ENCODE measurements at places on chromosomes 5 and 9.

- no peak for DNase-seq
These were observed 111.0 kb downstream of the NDUFS4 start for GRCh38 chr5:53671447-53671846.

DNA sequence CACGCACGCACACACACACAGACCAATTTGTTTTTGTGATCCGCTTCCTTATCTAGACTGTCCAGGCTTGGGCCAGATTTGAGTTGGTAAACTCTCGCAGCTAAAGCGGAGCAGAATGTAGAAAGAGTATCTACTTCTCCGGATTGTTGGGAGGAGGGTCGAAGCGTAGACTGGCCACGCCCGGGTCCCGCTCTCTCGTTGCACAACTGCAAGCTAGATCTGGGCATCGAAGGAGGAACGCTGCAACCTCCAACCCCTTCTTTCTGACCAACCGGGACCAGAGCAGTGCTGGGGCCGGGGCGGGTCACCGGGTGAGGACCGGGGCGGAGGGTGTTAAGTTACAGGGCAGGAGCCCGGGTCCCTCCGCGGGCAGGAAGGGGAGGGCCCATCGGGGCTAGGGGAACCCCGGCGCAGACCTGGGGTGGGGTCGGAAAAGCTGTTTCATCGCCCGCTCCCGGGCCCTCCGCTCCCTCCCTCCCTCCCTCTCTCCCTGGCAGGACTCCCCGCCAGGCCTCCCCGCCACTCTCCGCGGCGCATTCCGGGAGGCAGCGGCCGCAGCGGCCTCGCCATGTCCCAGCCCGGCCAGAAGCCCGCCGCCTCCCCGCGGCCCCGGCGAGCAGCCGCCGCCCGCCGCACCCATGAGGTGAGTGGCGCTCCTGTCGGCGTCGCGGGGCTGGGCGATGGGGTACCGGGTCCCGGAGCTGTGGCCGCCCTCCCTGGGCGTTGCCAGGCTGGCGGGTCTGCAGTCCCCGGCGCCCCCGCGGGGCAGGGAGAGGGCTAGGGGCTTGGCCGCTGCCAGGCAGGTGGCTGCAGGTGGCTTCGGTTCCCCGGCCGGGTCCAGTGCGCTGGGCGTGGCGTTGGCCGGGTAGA, at the start of gene CAST:
TSS of gene CAST (plus strand) at position 522 of the 870 bp plus-strand sequence. CDS start at position 569, 47 bp downstream.
- peak; percentile 66 for DNase-seq

GRCh38 chr9:19156805-19157204, 29.5 kb upstream of the PLIN2 start:
- DNase-seq, result no peak

- DNase-seq, result no peak
These were observed 2.5 kb downstream of the CD14 start for GRCh38 chr5:140630292-140631035.

- no peak for DNase-seq
These were observed 268.2 kb downstream of the MAST4 start for GRCh38 chr5:66864240-66864884.

GRCh38 chr9:135914921-135915320, 7.6 kb upstream of the CAMSAP1 start:
- no peak for DNase-seq

DNA sequence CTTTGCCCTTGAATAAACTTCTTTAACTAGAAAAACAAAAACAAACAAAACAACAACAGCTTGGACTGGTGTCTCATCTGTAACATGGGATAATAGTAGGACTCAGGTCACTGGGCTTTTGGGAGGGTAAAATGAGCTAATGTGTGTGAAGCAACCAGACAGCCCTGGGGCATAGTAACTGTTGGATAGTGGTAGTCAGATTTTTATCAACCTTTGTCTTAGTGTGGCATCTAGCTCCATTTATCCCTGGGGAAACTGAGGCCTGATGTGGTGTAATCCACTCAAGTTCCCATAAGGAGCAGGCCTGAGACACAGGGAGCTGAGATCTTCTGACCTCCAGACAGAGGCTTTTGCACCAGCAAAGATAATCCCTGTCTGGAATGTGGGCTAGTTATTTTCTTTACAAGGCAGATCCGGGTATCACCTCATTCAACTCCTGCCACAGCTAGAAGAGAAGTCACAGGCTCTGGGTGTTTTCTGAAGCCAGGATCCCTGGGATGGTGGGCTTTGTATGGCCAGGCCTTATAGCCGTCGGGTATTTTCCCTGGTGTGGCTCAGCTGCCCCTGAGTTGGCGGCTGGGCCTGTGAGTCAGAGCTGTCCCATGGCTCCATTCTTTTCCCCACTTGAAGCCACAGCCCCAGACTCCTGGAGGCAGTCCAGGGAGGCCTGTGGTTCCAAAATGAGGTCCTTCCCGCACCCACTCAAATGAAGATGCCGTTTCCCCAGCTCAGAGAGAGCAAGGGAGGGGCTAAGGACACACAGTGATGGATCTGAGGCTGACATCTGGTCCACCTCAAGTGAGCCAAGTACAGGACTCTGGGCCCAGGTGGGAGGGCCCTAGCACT, 26.1 kb upstream of the CSF1R start:
- DNase-seq, result peak; percentile 81

- DNase-seq, result no peak
These were observed 128.4 kb downstream of the SNX18 start for GRCh38 chr5:54645882-54646355.

DNA sequence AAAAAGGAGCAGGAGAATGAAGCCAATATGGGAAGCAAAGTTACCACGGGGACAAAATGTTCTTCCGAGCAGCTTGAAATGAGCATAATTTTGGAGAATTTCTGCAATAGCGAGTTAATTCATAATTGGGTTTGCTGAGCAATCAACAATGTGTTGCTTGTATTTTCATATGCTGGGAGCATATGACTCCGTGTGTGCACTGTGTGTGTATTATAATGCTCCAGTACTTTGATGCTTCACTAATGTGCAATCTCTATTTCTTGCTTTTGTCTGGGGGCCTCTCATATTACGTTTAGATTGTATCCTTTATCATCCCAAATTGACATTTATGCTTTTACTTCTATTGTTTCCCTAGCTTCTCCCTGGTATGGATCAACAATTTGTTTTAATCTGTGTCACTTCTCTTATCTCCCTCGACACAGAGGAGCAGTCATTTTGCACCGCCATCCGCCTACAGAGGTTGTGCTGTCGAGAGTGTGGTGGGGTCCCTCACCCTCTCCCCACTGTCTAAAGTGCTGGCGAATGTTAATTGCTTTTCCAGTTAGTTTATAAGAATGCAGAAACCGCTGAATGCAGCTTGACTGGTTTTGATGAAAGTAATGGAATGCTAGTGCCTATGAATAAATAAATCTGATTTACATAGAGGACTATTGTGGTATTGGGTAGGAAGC, 372.5 kb upstream of the WWC1 start:
- no peak for DNase-seq

GRCh38 chr9:83146325-83146724, 83.4 kb upstream of the RASEF start:
- no peak for DNase-seq

GRCh38 chr5:170974461-170974860, 112.6 kb downstream of the RANBP17 start:
- no peak for DNase-seq

- peak; percentile 21 for DNase-seq
These were observed 40.0 kb upstream of the ARSB start for GRCh38 chr5:79025054-79025472.

DNA sequence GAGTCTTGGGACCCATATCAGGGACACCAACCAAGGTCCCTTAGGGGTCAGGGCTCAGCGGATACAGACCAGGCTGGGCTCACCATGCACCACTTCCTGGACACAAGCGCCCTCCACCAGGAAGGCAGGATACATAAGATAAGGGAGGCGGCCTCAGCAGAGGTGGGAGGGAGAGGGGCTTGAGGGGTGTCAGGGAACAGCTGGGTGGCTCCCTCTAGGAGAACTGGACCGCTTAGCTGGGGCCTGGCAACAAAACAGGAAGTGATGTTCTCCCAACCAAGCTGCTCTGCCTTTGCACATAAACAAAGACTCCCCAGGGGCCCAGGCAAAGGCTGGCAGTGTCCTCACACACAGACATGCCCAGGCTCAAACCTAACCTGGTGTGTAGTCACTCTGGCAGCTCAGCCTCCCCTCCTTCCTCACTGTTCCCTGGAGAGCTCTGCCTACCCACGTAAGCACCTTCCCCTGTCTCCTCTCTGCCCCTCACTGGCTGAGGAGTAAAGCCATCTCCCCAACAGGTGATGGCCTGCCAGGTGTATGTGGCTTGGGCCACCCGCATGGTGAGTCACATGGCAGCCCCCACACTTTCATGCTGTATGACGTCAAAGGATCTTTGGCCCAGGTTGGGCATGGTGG, 5.8 kb upstream of the BICD2 start:
- DNase-seq, result no peak

DNA sequence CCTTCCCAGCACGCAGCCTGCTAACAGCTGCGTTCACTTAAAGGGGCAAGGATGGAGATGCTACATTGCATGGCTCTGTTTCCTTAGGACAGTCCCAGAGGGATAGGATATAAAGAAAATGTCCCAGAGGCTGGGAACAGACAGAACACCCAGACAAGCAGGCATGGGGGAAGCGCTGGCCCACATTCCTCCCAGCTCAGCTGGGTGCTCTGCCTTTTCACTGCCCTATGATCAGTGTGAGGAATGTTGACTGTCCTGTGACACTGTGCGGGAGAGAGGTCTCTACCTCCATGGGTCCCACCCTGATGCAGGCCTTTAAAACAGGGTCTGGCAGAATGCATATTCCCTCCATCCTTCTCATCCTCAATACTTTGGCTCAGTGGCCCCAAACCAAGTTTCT, 459.4 kb upstream of the DMAC1 start:
- DNase-seq, result no peak

DNA sequence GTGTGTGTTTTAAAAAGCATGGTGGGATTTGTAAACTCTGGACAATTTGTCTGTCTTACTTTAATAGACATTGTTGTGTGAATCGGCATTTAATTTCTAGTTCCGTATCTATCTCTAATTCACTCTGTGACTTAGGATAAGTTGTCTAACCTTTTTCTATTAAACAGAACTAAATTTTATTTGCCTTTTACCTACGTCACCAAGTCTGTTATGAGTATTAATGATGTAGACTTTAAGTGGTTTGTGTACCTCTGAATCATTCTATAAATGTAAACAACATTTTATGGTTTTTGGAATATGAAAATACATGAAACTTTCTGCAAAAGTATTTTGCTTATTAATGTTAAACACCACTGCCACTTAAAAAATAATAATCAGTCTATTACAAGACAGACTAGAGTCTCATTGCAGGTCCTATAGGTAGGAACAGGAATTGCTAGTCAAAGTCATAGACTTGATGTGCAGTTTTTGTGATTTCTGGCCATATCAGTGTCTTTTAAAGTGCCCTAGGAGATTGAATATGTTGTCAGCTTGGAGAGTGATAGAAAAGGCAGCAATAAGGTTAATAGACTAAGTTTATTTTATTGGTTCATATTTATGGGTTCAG, 5.6 kb downstream of the RBM27 start:
- no peak for DNase-seq

DNA sequence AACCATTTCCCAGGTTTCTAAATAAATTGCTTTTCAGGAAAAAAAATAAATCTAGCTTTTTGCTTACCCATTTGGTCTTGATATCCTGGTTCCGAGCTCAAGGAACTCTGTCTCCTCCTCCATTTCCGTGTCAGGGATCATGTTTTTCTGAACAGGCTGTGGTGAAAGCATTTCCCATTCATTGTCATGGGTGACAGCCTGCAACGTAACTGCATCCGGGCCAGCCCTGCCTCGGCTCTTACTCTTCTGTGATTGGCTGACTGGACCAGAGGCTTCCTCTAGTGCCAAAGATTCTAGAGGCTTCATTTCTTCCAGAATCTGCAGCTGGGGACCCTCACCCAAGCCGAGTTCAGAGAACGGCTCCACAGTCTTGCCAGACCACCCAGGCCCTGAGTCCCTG, 61.0 kb upstream of the PCA3 start:
- no peak for DNase-seq

DNA sequence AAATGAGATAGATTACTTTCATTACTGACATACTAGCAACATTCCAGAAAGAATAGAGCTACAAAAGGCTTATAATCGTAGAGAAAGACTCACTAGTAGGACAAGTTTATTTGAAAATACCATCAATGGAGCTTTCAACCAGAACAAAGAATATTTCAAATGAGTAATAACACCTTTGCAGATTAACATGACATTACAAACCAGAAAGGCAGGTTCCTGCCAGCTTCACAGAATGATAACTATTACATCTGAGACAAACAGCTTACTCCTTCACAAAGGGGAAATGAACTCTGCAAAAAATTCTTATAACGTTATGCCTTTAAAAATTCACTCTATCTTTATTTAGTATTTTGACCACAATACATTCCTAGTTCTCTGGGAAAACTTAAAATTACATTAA, 103.1 kb downstream of the EPB41L4A start:
- DNase-seq, result no peak

DNA sequence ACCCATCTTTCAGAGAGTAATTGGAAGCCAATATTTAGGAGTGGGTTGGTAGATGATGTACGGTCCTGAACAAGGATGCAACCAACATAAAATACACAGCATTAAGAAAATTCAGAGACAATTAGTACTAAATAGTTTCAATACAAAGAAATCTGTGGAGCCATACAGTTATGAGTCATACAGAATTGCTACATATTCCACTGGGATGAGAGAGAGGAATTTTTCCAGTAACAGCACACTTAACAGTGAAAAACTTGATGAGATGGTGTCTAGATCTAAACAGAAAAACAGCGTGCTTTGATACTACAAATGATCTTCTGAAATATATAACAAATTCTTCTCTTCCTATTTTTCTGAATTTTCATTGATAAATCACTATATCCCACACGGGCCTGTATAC, 1999.3 kb upstream of the CDH9 start:
- no peak for DNase-seq

GRCh38 chr9:95770653-95771131, 104.8 kb upstream of the ERCC6L2 start:
- no peak for DNase-seq

DNA sequence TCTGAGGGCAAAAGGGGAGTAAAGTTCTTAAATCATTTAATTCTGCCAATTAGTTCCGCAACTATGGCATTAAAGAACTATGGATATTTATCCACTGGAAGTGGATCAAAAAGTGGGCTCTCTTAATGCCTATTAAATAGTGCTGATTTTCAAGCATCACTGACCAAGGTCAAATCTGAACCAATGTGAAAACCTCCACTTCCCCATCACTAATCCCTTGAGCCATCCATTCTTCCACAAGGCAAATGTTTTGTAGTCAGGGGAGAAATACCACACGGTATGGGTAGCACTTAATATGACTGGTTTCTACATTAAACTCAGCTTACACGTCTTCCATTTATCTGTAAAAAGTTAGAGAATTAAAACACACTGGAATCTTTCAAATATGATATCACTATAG, 57.6 kb downstream of the MLLT3 start:
- no peak for DNase-seq

GRCh38 chr5:34011536-34011935, 3.7 kb upstream of the AMACR start:
- DNase-seq, result no peak

GRCh38 chr5:17077440-17078233, 139.8 kb upstream of the BASP1 start:
- DNase-seq, result no peak

DNA sequence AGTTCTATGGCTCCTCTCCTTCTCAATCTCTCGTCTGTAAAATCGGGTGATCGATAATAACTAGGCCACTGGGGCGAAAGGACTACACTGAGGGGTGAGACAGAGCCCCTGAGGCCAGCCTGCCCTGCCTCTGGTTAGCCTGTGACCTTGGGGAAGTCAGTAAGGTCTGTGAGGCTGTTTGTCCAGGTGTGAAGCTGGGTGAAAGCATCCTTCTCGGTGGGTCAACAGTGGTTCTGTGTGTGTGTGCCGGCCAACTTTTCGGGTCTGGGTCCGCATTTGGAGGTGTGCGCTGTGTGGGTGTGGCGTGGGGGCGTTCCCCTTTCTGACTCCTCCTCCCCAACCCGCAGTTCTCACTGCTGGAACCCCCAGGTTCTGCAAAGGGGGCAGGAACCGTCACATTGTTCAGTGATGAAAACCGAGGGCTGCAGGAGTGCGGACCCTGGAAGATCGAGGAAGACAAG, 5.0 kb upstream of the RNF44 start:
- no peak for DNase-seq

Measured in amniotic stem cell (primary cell).